Fibroblast of skin of right quadriceps (primary cell): ENCODE measurements at places on chromosomes 7 and 10.

DNA sequence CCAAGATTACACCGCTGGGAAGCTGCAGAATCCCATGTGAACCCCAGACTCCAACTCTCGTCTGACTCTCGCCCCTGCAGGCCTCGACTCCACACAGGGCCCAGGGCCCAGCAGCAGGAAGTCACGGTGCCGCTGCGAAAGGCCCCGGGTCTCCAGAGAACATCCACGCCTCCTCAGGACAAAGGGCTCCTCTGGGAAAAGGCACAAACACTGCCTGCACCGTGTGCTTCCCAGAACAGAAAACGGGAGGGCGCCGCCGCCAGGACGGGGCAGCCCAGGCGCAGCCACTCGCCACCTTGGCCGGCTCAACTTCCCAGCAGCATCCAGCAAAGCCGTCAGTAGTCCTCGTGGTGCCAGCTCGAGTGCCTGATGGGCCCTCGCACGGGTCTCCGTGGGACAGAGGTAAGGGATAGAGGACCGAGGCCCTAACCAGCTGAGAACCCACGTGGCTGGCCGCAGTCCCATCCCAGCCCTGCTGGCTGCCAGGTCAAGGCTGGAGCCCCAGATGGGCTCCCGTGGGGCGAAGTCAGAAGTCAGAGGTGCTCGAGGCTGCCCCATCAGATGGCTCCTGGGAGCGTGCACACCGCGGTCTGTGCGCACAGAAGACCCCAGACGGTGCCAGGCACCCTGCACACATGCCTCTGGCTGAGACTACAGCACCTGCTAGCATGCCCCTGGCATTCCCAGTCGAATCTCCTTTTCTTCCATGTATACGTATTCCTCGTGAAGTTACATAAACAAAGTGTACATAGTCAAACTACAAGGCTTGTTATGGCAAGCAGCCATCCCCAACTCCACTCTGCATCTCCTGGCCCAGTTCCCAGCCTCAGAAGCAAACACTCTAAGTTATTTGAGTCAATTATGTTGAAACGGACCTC, 60.2 kb downstream of the MAD1L1 start:
- DNase-seq: peak; percentile 94

DNA sequence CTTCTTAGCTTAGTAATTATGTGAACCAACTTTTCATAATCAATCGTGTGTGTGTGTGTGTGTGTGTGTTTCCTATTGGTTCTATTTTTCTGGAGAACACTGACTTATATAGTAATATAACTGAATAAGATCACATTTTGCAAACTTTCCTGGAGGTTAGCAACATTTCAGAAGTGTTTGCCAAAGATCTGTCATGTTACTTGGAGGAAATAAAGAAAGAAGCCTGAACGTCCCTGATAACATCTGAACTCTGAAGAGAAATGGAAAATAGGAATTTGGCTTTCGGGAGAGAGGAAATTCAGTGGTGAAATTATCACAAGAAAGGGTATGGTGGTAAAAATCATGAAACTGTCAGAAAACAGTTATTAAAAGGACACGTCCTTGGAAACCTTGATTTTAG, 984.4 kb upstream of the AUTS2 start:
- no peak for DNase-seq

DNA sequence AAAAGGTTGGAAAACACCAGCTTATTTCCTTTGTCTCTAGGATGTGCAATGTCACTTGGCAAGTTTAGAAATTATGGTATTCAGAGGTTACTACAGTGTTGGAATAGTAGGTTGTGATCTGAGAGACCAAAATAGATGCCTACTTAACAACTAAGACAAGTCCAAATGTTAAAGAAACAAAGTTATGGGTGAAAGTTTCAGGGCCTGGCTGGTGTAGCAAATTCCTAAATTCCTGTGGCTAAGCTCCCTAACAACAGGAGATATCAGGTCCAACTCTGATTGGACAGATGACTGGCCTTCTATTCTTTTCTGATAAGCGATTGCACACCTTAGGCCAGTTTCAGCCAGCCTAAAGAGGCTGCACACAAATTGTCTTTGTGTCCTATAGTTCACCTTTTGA, 873.5 kb downstream of the REEP3 start:
- DNase-seq: peak; percentile 54

DNA sequence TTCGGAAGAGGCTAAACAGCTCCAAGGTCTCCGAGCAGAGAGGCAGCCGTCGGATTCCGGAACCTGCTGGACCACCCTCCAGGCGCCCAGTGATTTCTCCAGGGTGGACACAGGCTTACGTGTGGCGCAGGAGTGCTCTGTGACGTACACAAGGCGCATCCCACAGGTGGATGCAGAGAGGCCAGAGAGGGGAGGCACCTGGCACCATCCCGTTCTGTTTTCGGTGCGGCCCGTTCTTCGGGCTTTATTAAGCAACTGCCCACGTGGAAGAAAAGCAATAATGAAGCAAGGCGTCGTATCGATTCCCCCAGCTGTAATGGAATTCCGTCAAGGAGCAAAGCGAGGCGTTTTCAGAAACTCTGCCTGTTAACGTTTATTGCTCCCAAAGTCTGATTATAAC, 163.6 kb downstream of the PTPRN2 start:
- DNase-seq: no peak
